Esophagus mucosa (tissue), 1 donor: ENCODE measurements at places on chromosomes 4 and X. TPM values are rescaled to one million over a fixed set of nuclear protein-coding genes. Genes with fewer than 3 reads are reported as not detected.

HHIP gene
- not detected for total RNA-seq

HADH gene
- total RNA-seq = 32.8 TPM

F8A2 gene
- total RNA-seq = not detected

UGT2A1 gene
- not detected for total RNA-seq

PHEX gene
- 0.36 TPM for total RNA-seq

TMPRSS11D gene
- 196 TPM for total RNA-seq

SLC38A5 gene
- total RNA-seq = 13.6 TPM

SPOCK3 gene
- not detected for total RNA-seq

REPS2 gene
- 0.88 TPM for total RNA-seq

CSN1S1 gene
- not detected for total RNA-seq

GAB3 gene
- total RNA-seq = 0.52 TPM

YY2 gene
- 0.56 TPM for total RNA-seq

UGT2B17 gene
- 0.20 TPM for total RNA-seq
